Smooth muscle cell of trachea (primary cell): ENCODE measurements at places on chromosomes 16 and 17. TPM values are rescaled to one million over a fixed set of nuclear protein-coding genes. Genes with fewer than 3 reads are reported as not detected.

EVI2B gene
- total RNA-seq, result 0.29 TPM in 1 of 2 replicates, not detected in the other

EIF4A3 gene
- total RNA-seq, result 147 and 179 TPM in 2 replicates

CES1 gene
- 6.5 and 20.3 TPM in 2 replicates for total RNA-seq

OTOP3 gene
- total RNA-seq, result not detected in 2 replicates

TBC1D3 gene
- total RNA-seq, result not detected in 2 replicates

CD300A gene
- total RNA-seq, result 0.50 TPM in 1 of 2 replicates, not detected in the other
